ENCODE measurements at places on chromosomes 7 and 10.

DNA sequence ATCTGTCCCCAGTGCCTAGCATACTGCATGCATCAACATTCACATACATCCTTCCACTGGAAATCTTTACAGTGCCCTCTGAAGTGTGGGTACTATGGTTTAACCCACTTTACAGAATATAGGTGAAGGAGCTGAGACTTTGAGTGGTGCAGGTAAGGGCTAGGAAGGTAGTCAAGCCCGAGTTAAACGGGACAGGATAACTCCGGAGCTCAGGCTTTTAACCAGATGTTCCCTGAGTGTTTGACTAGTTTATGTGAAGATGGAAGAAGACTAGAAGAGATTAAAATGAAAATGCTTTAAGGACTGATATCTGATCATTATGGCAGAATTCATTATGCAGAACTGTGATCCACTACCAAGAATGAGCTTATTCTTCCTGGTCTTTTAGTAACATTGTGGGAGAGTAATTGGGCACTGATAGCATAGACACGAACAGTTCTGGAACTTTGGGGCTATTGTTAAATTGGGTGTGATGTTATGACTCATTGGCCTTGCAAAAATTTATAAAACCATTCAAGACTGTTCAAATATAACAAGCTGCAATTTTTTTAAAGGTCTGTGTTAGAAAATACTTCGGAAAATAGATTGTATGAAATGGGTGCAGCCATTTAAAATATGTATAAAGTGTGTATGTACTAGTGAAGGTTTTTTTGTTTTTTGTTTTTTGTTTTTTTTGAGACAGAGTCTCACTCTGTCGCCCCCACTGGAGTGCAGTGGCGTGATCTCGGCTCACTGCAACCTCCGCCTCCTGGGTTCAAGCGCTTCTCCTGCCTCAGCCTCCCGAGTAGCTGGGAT lies 4.4 kb downstream of the CUL1 start:
- DNase-seq = no peak

DNA sequence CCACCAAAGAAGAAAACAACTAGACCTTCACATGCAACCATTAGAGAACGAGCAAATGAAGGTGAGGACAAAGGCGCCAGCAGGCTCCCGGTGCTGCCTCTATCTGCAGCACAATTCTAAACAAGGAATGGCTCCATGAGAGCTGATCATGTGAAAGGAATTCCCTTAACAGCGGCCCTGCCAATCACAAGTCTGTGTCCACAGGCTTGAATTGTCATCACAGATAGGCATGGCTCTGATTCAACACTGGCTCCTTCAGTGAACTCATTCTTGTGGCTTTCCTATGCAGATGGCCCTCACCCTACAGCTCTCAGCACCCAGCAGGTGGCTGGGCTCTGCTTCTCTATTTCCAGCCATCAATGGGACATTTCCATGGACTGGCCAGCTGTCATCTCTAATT lies 36.2 kb downstream of the LAMB1 start:
- no peak for DNase-seq

DNA sequence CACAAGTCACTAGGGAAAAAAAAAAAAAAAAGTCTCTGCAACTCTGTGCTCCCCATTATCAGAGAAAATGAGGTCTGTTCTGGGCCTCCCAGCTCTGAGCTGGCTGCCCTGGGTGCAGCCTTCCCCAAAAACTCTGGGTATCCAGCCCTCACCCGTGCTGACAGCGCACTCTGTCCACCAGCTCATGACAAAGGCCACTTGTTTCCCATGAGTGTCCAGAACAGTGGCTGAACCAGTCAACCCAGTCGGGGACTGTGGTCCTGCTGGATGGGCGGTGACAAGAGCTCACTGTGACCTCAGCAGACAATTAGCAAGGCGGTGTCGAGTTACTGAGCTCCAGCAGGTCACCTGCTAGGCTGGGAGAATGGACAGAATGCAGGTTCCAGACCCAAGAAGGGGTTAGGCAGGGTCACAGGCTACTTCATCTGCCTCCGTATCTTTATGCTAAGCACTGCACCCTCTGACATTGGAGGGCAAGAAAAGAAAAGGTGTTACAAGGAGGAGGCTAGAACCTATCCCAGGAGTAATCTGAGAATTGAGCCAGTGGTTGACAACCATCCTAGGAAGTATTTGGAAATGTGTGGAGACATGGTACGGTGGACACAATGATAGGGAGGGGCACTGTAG lies 37.2 kb downstream of the DLG5 start:
- no peak for DNase-seq

GRCh38 chr7:38716397-38716796 lies 85.2 kb upstream of the AMPH start:
- DNase-seq = no peak

DNA sequence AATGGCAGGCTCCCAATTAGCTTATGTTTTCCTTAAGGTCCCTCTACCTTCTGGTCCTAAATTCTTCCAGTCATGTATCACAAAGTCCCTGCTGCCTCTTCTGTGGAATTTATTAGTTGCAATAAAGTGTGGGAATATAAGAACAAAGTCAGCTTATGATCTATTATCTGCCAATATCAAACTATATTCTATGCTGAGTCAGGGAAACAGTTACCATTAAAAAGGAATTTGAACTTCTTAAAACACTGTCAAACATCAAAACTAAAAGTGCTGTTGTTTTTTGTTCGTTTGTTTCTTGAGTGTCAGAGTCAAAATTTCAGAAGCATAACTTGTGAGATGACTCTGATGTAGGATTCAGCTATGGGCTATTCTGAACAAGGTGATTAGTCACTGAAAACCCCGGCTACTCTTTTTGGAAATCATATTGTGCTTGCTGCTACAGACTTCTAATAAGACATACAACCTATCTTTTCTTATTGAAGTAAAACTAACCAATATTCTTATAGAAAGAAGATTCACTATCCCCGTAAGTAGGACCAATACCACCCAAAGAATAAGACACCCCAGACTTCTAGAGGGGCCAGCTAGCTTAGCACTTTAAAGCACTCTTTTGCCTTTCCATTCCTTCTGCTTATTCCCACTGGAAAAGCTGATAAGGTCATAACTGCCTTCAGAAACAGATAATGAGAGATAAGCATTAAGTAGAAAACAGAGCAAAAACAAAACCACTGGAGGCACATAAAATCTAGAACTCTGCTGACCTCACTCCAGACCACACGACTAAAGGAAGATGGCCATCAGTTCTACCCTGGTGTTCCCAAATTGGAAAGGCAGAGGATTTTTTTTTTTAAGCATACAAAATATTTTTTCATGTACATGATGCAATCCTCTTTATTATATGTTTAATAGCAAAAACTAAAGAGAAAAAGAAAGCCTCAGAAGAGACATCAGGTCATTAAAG lies 370.6 kb downstream of the PARD3 start:
- no peak for DNase-seq

GRCh38 chr7:2785071-2785500 lies 59.0 kb downstream of the GNA12 start:
- no peak for DNase-seq

DNA sequence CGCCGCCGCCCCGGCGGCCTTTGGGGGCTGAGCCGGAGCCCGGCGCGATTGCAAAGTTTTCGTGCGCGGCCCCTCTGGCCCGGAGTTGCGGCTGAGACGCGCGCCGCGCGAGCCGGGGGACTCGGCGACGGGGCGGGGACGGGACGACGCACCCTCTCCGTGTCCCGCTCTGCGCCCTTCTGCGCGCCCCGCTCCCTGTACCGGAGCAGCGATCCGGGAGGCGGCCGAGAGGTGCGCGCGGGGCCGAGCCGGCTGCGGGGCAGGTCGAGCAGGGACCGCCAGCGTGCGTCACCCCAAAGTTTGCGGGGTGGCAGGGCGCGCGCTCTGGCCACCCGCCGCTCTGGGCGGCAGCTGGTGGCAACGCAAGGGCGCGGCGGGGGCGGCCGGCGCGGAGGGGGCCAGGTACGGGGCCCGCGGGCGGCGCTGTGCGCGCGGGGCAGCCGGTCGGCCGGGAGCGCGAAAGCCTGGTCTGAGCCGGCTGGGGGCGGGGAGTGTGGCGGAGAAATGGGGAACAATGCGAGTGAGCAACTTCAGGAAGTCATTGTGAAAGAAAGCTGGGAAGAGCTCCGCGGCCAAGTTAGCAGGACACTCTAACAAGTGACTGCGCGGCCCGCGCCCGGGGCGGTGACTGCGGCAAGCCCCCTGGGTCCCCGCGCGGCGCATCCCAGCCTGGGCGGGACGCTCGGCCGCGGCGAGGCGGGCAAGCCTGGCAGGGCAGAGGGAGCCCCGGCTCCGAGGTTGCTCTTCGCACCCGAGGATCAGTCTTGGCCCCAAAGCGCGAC lies at the start of gene IKZF1:
Gene IKZF1, plus strand, starts transcription at position 588 of the 782 bp plus-strand sequence. CDS start 14,346 bp downstream, outside the sequence.
- peak; percentile 70 for DNase-seq

GRCh38 chr7:35849158-35849831 lies 48.4 kb downstream of the SEPTIN7 start:
- DNase-seq = no peak
